AML-193 (cell line): ENCODE measurements at places on chromosomes 3 and 15.

- DNase-seq, result no peak
Observed at GRCh38 chr3:39191111-39191510, 1.3 kb downstream of the XIRP1 start.

GRCh38 chr3:184910664-184911063, 98.7 kb downstream of the VPS8 start:
- no peak for DNase-seq

GRCh38 chr3:140777631-140778233, 99.9 kb downstream of the TRIM42 start:
- no peak for DNase-seq

- DNase-seq, result no peak
Observed at GRCh38 chr3:11589706-11590105, 54.0 kb downstream of the VGLL4 start.
